ENCODE measurements at places on chromosomes 6 and 20.

DNA sequence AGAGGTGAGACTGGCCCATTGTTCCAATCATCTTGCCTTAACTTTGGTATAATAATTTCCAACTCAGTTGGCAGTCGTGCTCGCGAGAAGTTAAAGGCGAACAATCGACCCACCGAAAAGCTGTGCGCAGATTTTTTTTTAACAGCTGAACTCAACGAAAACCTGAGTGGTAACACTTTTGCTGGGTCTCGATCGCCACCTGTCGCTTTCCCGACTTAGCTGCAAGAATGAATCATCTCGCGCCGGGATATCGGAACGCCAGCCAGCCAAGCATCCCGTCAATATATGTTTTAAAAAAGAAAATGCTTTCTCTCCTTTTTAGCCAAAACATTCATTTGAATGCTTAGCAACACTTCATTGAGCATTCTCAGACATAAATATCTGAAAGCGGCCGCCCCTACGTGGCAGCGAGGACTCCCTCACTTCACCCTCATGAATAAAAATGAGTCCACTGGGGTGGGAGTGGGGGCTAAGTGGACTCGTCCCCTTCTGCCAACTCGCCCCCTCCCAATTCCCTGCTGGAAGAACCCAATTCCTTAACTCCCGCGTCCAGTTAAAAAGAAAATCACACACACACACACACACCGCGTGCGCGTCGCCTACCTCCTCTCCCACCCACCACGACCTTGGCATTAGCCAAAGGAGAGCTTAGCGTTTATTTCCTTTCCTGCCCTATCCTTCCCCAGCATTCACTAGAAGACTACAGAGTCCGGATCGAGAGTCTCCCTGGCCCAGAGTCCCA lies 1.5 kb downstream of the COL12A1 start:
- no peak for DNase-seq

DNA sequence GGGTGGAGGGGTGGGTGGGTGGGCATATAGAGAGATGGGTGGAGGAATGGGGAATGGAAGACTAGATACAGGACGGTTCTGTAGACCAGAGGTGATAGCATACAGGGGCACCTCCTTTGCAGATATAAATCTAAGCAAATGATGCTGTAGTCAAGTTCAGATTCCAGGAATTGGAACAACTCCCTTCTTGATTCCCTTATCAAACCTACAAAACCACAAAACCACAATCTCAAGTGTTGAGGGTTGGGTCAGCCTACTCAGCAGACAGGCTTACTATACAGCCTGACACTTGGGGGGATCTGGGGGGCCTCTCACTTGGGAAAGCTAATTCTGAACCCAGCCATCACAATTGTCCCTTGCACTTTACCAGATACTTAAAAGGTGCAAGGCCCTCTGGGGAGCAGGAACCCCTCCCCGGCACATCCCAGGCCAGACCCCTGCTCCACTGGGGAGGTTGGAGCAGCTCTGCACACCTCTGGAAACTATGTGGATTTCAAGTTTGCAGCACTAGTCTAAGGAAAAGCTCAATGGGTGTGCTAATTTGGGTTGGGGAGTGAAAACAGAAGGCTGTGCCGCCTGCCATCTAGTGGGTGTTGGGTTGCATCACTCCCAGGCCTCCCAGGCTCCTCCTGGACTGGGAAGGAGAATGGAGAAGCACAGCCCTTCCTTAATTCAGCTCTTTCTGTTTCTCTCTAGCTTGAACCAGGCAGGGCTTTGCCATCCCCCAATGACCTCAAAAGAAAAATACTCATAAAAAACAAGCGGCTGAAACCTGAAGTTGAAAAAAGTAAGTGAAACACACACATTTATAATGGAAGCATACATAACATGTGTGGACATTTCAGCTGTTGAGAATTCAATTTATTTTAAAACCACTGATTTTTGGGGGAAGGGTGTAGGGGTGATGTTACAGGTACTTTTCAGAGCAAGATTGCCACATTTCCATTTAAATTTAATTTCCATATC lies 121.2 kb upstream of the LAMP5 start:
- DNase-seq, result no peak

GRCh38 chr6:117992856-117993255 lies 85.8 kb downstream of the SLC35F1 start:
- DNase-seq, result no peak

- no peak for DNase-seq
Measured at GRCh38 chr6:118886641-118887040, 7.3 kb upstream of the ASF1A start.

DNA sequence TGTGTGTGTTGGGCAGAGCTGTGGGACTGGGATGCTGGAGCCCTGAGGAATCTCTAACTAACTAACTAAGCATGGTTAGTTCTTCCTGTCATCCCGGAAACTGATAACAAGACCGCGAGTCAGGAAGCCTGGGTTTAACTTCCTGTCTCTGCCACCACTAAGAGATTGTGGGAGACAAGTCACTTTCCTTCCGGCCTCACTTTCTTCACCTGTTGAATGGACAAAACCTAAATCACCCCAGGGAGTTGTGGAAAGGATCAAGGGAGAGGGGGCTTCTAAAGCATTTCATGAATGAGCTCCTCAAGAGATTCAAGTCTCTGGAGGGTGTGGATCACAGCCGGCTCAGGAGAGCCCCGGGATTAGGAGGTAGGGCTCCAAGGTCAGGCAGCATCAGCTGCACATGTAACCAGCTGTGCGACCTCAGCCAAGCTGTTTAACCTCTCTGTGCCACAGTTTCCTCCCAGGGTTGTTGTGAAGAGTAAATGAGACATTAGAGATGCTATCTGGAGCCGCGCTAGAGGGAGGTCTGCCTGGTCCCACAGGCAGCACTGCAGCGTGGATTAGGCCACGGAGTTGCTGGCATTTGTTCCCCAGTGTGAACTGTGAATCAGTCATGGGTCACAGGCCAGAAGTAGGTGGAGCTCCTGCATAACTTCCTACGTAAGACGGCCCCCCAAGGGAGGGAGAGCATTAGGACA lies 105.1 kb downstream of the TOX2 start:
- no peak for DNase-seq

DNA sequence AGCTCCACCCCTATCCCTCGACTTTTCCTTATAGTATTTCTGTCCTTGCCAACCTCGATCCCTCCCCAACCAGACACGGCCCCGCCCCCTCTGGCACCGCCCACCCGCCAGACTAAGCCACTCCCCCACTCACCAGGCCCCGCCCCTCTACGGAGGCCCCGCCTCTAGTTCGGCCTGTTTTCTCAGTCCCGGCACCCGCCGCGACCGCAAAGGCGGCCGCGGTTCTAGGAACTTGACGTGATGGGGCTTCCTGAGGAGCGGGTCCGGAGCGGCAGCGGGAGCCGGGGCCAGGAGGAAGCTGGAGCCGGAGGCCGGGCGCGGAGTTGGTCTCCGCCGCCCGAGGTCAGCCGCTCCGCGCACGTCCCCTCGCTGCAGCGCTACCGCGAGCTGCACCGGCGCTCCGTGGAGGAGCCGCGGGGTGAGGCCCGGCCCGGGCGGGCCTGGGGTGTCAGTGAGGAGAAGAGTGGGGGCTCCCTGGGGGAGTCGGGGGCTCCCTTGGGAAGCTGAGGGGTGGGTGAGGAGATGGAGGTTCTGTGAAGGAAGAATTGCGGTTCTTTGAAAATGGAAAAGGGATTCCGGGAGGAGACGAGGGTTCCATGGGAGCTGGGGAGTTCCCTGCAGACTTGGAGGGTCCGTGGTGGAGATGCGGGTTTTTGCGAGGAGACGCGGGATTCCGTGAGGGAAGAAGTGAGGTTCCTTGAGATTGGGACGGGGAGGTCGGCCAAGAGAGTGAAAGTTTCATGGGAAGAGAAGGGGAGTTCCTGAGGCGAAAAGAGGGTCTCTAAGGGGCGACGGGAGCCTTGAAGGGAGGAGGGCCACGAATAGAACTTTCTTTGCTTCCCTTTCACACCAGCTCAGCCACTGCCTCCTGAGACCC lies at the start of gene ACSS2:
ACSS2 (plus strand) TSS at position 207 of the 877 bp plus-strand sequence; CDS start at position 241, 34 bp downstream.
- peak; percentile 92 for DNase-seq

DNA sequence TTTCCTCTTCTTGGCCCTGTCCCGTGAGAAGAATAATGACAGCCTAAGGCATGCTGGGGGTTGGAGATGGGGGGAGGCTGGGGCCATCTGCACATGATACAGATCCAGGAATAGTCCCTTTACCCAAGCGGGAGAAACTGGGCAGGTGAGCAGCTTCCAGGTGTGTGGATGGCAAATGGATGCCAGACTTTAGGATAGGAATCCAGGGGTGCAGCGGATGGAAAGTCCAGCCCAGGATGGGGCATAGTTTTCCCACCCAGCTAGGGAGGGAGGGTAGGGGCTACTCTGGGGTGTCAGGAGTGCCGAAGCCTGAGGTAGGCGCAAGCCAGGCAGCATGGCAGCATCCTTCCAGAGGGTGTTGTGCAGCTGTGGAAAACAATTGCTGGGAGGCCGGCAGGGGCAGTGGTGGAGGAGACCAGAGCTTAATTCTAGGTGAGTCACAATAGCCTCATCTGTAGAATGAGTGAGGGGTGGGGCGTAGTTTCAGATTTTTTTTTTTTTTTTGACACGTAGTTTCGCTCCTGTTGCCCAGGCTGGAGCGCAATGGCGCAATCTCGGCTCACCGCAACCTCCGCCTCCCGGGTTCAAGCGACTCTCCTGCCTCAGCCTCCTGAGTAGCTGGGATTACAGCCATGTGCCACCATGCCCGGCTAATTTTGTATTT lies 15.4 kb upstream of the FAM110A start:
- no peak for DNase-seq

DNA sequence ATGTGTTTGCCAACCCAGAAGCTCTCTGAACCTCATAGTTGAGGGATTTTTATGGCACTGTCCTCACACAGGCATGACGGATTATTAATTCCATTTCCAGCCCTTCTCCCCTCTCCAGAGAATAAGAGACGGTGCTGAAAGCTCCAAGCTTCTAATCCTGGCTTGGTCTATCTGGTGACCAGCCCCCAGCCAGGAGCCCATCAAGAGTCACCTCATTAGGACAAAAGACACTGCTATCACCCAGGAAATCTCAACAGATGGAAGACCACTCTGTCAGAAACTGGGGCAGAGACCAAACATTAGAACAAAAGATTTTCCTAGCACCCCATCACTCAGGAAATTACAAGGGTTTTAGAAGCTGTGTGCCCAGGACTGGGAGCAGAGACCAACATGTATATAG lies 48.2 kb downstream of the STMND1 start:
- DNase-seq, result no peak

- no peak for DNase-seq
Measured at GRCh38 chr6:37138856-37139229, 31.1 kb upstream of the PIM1 start.

GRCh38 chr6:166366921-166367320 lies 15.8 kb downstream of the MPC1 start:
- no peak for DNase-seq

Measured in activated T-helper 9 cell treated with anti-CD3 and anti-CD28 coated beads, Interleukin-2, amount 50 U/mL, for 16 hours (primary cell).